ENCODE measurements at places on chromosomes 2 and 18.
A peak's percentile ranks its signal among the peaks of the same experiment; 100 is the strongest.

GRCh38 chr2:238922435-238922834, 74.5 kb downstream of the TWIST2 start:
- no peak overlapping the region for H3K27ac ChIP-seq
- H3K27me3 ChIP-seq: no peaks in the 10 kb centered on the region
- no peaks in the 10 kb centered on the region for H3K4me1 ChIP-seq

- no peak overlapping the region for H3K4me3 ChIP-seq
- H3K4me1 ChIP-seq: no peaks in the 10 kb centered on the region
- no peak overlapping the region for H3K27ac ChIP-seq
- no peak for DNase-seq
- peaks cover 47% of the 10 kb centered on the region for H3K27me3 ChIP-seq
These were observed 268.2 kb upstream of the ID2 start for GRCh38 chr2:8413589-8414135.

GRCh38 chr18:57219964-57220363, 73.1 kb downstream of the BOD1L2 start:
- H3K4me3 ChIP-seq: no peak overlapping the region
- DNase-seq: no peak
- no peak overlapping the region for H3K27ac ChIP-seq
- H3K36me3 ChIP-seq: no peaks in the 10 kb centered on the region
- H3K4me1 ChIP-seq: no peaks in the 10 kb centered on the region

DNA sequence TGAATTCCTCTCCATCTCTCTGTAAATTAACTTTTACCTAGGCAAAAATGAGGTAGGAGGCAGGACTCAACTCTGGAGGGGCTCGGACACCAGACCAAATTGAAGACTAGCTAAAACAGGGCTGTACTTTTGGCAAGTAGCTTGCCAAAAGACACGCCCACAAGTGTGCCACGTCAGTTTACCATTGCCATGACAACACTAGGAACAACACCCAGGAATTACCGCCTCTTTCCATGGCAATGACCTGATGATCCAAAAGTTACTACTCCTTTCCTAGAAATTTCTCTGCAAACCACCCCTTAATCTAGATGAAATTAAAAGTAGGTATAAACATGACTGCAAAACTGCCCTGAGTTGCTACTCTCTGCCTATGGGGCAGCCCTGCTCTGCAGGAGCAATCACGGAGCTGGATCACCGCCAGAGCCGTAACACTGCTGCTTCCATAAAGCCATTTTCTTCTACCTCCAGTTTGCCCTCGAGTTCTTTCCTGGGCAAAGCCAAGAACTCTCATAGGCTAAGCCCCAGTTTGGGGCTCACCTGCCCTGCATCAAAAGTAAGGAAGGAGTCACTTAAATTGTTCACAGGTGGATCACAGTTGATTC, 66.0 kb upstream of the FAM136A start:
- no peak for DNase-seq
- H3K36me3 ChIP-seq: no peaks in the 10 kb centered on the region
- H3K4me3 ChIP-seq: no peak overlapping the region
- peaks cover 31% of the 10 kb centered on the region for H3K27me3 ChIP-seq

DNA sequence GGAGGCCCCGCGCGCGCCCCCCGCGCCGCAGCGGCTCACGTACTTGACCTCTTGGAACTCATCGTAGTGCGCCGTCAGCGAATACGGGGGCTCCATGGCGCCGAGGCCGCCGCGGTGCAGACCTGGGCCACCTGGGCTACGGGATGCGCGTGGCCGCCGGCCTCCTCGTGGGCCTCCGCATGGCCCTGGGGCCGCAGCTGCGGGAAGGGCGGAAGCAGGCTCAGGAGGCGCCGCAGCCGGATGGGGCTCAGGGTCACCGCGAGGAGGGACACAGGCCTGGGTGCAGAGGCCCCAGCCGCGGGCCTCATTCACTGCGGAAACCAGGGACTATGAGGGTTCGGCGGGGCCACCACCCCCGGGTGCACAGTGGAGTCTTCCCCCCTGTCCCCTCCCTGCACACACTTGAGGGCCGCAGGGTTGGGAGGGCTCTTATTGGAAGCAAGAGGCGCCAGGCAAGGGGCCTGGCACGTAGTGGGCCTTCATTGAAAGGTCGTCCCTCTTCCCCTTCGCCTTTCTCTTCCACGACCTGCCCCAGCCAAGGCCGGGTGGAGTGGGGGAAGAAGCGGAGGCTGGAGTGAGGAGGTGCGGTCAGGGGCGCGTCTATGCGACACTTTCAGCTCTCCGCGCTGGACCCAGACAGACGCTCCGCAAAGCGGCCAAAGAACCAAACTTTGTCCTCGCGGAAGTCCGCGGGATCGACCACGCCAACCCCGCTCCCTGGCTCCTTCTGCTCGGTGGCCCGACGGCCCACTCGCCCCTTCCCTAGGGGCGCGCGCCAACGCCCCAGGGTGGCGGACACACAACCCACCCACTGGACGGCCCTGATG, 863 bp downstream of the ECEL1 start:
- no peak overlapping the region for H3K27ac ChIP-seq
- no peak for DNase-seq
- no peaks in the 10 kb centered on the region for H3K36me3 ChIP-seq
- H3K4me3 ChIP-seq: no peak overlapping the region
- no peaks in the 10 kb centered on the region for H3K4me1 ChIP-seq

- DNase-seq: no peak
- H3K36me3 ChIP-seq: no peaks in the 10 kb centered on the region
- H3K27ac ChIP-seq: no peak overlapping the region
- H3K4me1 ChIP-seq: no peaks in the 10 kb centered on the region
- H3K4me3 ChIP-seq: no peak overlapping the region
- H3K27me3 ChIP-seq: no peaks in the 10 kb centered on the region
These were observed 172.5 kb downstream of the FIGN start for GRCh38 chr2:163563336-163563735.

GRCh38 chr2:221330436-221330835, 241.7 kb downstream of the EPHA4 start:
- no peak for DNase-seq
- H3K27me3 ChIP-seq: no peaks in the 10 kb centered on the region
- no peak overlapping the region for H3K27ac ChIP-seq
- no peaks in the 10 kb centered on the region for H3K36me3 ChIP-seq

- no peak overlapping the region for H3K27ac ChIP-seq
- no peaks in the 10 kb centered on the region for H3K27me3 ChIP-seq
- H3K4me3 ChIP-seq: no peak overlapping the region
- no peak for DNase-seq
- H3K36me3 ChIP-seq: peaks cover 19% of the 10 kb centered on the region
- H3K4me1 ChIP-seq: no peaks in the 10 kb centered on the region
These were observed 38.4 kb downstream of the PELI1 start for GRCh38 chr2:64105670-64106461.

DNA sequence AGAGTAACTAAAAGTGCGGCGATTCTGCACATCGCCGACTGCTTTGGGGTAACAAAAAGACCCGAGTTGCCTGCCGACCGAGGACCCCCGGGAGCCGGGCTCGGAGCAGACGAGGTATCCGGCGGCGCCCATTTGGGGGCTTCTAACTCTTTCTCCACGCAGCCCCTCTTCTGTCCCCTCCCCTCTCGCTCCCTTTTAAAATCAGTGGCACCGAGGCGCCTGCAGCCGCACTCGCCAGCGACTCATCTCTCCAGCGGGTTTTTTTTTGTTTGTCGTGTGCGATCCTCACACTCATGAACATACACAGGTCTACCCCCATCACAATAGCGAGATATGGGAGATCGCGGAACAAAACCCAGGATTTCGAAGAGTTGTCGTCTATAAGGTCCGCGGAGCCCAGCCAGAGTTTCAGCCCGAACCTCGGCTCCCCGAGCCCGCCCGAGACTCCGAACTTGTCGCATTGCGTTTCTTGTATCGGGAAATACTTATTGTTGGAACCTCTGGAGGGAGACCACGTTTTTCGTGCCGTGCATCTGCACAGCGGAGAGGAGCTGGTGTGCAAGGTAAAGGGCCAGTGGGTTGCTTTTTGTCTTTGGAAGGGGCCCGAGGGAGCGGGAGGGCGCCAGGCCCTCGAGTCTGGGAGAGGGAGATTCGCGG, 1.4 kb downstream of the TRIB2 start:
- peak; percentile 50 for DNase-seq
- peak overlapping the region; percentile 64 for H3K4me3 ChIP-seq
- peaks cover 13% of the 10 kb centered on the region for H3K4me1 ChIP-seq
- H3K27me3 ChIP-seq: no peaks in the 10 kb centered on the region

GRCh38 chr2:124908411-124908810, 883.3 kb downstream of the CNTNAP5 start:
- H3K4me1 ChIP-seq: no peaks in the 10 kb centered on the region
- DNase-seq: no peak
- no peaks in the 10 kb centered on the region for H3K36me3 ChIP-seq
- H3K27ac ChIP-seq: no peak overlapping the region
- H3K4me3 ChIP-seq: no peak overlapping the region

- H3K27ac ChIP-seq: no peak overlapping the region
- H3K36me3 ChIP-seq: no peaks in the 10 kb centered on the region
- H3K4me3 ChIP-seq: no peak overlapping the region
- DNase-seq: no peak
These were observed 18.4 kb upstream of the WIPF1 start for GRCh38 chr2:174615871-174616436.

DNA sequence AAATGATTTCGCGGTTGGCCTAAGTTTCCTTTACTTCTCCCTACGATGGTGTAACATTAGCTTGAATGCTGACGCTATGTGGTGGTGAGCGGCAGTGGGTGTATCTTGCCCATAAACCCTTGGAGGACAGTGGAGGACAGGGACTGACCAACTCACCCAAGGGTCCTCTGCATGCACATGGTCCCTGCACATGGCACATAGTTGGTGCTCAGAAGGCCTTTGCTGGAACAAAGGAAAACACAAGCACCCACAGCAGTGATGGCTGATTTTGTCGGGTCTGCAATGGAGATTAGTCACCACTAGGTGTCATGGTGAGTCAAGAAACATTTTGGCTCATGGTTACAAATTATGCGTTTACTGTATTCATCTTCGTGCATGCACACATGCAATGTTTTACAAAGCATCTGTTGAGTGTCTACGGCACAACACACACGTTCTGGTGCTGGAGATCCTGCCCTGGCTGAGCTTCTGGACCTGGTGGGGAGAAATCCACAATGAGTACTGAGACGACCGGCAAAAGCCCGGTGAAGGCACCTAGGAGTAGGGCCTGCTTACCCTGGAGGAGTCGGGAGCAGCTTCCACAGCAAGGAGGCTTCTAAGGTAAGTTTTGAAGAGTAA, 44.0 kb downstream of the PDCL3 start:
- H3K36me3 ChIP-seq: no peaks in the 10 kb centered on the region
- H3K27me3 ChIP-seq: peaks cover 16% of the 10 kb centered on the region
- no peaks in the 10 kb centered on the region for H3K4me1 ChIP-seq
- peak; percentile 52 for DNase-seq
- no peak overlapping the region for H3K27ac ChIP-seq

- no peak for DNase-seq
- no peaks in the 10 kb centered on the region for H3K4me1 ChIP-seq
- H3K4me3 ChIP-seq: peak overlapping the region; percentile 89
- H3K27ac ChIP-seq: peak overlapping the region; percentile 65
- no peaks in the 10 kb centered on the region for H3K27me3 ChIP-seq
These were observed 1.8 kb downstream of the BARD1 start for GRCh38 chr2:214807653-214808052.

GRCh38 chr2:227884511-227884947, 13.1 kb downstream of the DAW1 start:
- no peaks in the 10 kb centered on the region for H3K27me3 ChIP-seq
- no peaks in the 10 kb centered on the region for H3K4me1 ChIP-seq
- DNase-seq: peak; percentile 61
- H3K4me3 ChIP-seq: no peak overlapping the region
- no peaks in the 10 kb centered on the region for H3K36me3 ChIP-seq

DNA sequence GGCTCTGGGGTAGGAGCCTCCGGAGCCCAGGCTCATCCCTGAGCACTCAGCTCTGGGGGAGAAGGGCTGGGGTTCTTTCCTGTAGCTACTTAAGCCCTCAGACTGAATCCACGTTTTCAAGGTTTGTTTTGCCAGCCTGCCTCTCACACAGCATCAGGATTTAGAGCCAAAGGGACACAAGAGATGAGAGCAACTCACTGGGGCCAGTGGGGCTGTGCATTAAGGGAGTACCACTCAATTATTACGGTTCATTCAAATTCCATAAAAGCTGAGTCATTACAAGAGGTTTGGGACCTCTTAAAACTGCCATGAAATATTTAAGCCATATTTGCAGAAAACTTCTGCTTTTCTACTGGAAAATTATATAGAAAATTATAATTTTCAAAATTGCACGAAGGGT, 17.1 kb upstream of the SNED1 start:
- no peak overlapping the region for H3K27ac ChIP-seq
- peaks cover 7% of the 10 kb centered on the region for H3K4me1 ChIP-seq
- H3K27me3 ChIP-seq: no peaks in the 10 kb centered on the region
- H3K36me3 ChIP-seq: no peaks in the 10 kb centered on the region
- H3K4me3 ChIP-seq: no peak overlapping the region

DNA sequence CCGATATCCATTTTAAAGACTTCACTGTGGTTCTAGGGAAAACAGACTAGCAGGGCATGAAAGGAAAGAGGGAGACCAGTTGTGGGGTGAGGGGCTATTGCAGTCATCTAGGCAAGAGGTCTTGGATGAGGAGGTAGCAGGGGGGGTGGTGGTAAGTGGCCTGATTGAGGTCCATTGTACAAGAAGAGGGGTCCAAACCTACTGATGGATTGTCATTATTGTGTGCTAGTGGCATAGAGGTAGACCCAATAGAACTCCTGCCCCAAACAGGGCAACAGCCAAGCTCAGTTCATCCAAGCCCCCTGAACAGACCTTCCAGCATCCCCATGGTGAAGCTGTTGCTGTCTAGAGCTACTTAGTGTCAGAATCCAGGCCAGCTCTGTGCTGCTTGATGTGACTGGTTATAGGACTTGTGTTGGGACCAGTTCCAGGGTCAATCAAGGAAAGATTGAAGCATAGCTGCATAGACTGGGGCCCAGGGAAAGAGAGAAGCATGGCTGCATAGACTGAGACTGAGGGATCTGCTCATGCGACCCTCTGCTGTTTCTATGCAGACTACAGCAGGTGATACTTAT, 7.0 kb downstream of the ASAP2 start:
- no peak overlapping the region for H3K27ac ChIP-seq
- no peak for DNase-seq
- H3K27me3 ChIP-seq: no peaks in the 10 kb centered on the region
- H3K4me3 ChIP-seq: no peak overlapping the region
- no peaks in the 10 kb centered on the region for H3K36me3 ChIP-seq

GRCh38 chr2:47293976-47294375, 109.0 kb upstream of the MSH2 start:
- H3K27me3 ChIP-seq: no peaks in the 10 kb centered on the region
- no peak for DNase-seq
- H3K27ac ChIP-seq: no peak overlapping the region
- H3K4me3 ChIP-seq: no peak overlapping the region
- no peaks in the 10 kb centered on the region for H3K4me1 ChIP-seq
- no peaks in the 10 kb centered on the region for H3K36me3 ChIP-seq

All from K562 (cell line).